ENCODE measurements at places on chromosomes 3 and 15.

- no peak for DNase-seq
These were observed 55.2 kb upstream of the CPB1 start for GRCh38 chr3:148772361-148772760.

DNA sequence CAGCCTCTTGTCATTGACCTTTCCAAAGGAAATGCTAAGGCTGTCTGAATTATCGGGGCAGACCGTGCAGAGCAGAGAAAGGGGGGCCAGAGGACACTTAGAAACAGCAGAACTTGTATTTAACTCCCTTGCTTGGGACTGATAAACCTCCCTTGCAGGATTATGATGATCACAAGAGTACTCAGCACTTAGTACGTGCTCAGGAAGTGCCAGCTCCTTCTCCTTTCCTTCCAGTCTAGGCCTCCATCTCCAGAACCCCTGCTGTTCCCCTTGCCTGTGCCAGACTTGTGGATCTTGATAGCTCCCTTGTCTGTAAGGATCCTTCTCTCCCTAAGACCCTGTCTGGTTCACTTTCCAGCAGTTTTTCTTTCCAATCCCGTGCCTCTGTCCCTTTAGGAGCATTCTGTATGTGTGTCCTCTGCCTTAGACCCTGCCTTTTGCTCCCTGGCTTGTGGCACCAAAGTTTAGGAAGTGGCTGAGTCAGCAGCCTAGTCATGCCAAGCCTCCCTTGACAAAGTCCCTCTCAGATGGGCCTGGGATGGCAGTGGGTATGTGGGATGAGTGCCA is 747 bp downstream of the SORD start:
- no peak for DNase-seq

GRCh38 chr15:52076889-52077781 is 35.4 kb downstream of the BCL2L10 start:
- DNase-seq: no peak

GRCh38 chr15:29924750-29925149 is 102.5 kb upstream of the TJP1 start:
- DNase-seq: no peak

GRCh38 chr3:12150112-12150511 is 8.6 kb downstream of the TIMP4 start:
- DNase-seq: no peak

DNA sequence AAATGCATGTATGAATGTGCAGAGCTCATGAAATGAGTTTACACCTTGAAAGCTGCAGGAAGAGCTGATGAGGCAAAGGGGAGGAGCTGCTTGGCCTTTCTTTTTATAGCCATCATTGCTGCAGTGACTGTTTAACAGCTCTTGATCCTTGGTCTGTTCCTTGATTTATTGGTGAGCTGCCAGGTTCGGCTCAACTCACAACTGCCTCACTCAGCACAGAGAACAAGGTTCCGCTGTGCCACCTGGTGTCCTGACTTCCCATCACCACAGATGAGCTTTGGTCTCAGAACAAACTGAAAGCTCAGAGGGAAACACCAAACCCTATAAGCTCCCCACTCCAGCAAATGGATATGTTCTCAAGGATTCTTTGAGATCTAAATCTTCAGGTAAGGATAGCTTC is 626.1 kb downstream of the MAGI1 start:
- DNase-seq: no peak
